Stimulated activated CD8-positive, alpha-beta memory T cell treated with anti-CD3 and anti-CD28 coated beads, Interleukin-7, amount 100 ng/mL, for 4 hours (primary cell): ENCODE measurements at places on chromosomes 16 and 17.

DNA sequence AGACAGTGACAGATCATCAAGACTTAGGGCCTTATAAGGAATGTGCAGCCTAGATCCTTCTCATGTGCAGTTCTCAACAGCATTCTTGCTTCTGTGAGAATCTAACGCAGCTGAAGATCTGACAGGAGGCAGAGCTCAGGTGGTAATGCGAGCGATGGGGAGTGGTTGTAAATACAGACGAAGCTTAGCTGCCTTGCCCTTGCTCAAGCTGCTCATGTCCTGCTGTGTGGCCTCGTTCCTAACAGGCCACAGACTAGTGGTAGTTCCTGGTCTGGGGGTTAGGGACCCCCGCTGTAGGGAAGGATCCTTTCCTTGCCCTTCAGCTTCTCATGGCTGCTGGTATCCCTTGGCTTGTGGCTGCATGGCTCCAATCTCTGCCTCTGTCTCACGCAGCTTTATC is 10.3 kb upstream of the NTN1 start:
- DNase-seq: no peak

GRCh38 chr16:73433731-73434307 is 385.9 kb upstream of the ZFHX3 start:
- DNase-seq: no peak

GRCh38 chr16:72427783-72428331 is 255.9 kb upstream of the PMFBP1 start:
- DNase-seq: no peak

GRCh38 chr16:58970775-58971174 is 236.7 kb upstream of the GOT2 start:
- no peak for DNase-seq

DNA sequence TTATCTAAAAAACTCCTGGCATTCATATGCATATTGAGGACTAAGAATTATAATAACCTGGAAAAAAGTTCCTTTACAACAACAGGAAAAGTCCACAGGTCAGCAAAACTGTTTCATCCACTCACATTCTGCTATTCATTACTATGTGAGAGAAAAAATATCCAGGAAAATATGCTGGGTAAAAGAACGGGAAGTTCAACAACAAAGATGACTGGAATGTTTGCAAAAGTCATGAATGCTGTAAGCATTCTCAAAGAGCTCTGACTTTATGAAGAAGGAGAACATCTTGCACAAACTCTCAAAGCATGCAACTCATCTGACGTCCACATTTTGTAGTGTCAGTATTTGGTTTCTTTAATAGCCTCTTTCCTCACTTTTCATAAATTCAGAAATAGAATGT is 56.9 kb upstream of the ALDH3A1 start:
- DNase-seq: no peak

DNA sequence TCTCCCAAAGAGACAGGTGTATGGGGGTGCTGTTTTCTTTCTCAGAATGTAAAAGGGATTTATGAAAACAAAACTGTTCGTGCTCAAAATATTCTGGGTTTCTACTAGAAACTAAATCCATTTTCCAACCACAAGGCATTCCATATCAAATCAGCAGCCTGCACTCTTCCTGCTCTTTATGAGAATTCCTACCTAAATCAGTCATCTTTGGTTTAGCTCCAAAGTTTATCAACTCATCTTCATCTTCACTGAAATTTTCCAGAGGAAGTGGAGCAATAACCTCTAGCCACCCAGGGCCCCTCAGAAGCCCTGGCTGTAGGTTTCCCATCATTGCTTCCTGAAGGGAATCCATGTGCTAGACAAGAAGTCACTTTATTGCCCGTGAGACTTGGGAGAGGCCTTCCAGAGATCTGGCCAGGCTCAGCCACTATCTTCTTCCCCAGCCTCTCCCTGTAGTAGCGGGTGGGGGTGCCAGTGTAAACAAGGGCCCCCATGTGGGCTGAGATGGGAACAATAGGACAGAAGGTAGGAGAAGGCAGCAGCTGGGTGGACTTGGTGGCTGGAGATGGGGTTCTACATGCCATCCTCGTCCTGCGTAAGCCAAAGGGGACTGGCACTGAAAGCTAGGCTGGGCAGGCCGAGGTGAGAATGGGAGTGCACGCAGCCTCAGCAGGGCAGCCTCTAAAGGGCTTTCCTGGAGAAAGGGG is 22.0 kb upstream of the ALDH3A1 start:
- DNase-seq: no peak

DNA sequence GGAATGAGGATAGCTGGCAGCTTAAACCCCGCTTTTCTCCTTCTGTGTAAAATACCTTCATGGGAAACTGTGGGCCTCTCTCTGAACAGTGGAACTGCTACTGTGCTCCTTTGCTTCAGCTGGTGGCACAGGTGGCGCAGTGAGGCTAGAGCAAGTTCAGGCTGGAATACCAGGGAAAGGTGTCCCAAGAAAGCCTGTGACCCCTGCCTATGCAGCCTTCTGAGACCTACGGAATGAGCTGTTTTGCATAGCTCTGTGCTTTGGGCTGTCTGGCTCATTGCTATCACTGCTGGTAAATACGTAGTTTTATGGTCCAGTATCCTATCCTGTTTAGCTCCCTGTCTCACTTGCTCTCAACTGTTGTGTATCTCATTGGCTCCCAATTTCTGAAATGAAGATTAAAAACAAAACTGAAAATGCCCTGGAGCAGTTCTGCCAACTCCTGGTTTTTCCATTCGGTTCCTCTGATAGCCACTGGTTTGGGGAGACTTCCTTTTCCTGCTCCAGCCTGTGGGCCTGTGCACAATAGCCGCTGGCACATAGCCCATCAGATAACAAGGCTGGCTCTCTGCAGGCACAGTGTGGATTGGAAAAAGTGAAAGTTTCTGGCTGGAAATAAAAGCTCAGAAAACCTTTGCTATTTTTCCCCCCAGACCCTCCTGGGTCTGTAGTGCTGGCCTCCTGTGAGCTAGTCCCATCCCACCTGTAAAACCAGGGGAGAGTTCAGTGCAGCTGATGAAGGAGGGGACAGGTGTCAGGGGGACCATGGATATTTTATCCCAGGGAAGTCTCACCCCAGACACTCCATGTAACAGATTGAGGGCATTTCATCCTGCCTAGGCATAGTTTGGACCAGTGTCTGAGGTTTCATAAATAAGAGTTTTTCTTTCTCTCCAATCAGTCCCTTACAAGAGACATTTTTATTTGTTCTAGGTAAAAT is 24.0 kb downstream of the LIMD2 start:
- no peak for DNase-seq
